NCI-H1417 treated with DMSO at 0.1 percent for 48 hours (cell line): ENCODE measurements at places on chromosomes 13 and 19.

DNA sequence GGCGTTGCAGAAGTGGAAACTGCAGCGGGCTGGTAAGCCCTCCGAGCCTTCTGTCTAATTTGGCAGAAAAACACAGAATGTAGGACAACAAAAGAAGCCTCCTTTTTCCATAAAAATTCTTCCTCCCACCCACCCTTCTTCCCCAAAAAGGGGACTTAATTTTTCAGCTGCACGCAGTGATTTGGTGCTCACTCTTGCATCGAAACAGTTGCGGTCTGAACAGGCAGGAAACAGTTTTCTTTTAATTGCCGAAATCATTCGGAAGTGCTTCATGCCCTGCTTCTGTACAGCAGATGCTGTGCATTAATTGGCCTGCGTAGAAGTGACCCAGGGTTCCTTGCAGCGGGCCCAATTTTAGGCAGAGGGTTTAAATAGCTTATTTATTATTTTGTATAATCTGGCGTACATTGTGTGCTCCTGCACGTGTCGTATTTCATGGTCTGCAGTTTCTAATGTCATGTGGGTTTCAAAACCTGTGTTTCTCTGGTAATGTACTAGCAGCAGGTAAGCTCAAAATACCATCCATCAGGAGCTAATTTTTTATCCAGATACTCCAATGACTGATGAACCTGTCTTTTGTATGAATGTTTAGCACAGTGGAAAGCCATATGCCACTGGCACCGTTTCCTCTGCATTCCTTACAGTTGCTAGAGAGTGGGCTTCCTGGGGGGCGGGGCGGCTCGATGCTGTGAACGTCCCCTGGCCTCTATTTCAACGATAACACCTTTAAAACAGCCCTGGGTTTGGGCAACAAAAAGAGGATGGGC, 66.6 kb downstream of the GGACT start:
- no peak for DNase-seq

DNA sequence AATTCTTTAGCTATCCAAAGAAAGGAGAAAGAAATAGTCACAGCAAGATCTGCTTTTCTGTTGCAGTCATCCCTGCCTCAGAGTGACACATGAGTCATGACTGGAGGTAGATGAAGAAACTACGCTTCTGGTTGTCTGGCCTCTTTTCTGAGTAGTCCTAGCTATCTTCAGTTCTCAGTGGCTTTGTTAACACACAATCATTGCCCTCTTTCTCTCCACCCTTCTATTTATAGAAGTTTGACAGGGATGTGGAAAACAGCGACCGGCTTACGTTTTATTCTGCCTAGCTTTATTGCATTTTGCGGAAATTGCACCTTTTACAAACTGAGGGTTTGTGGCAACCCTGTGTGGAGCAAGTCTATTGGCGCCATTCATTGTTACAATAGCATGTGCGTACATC, 26.7 kb downstream of the SPATA13 start:
- no peak for DNase-seq

GRCh38 chr13:52868190-52868589, 19.8 kb upstream of the PCDH8 start:
- no peak for DNase-seq

- no peak for DNase-seq
Observed at GRCh38 chr19:4579389-4579788, 19.9 kb upstream of the SEMA6B start.

- DNase-seq: no peak
Observed at GRCh38 chr13:87234981-87235380, 436.2 kb upstream of the SLITRK5 start.

GRCh38 chr13:24148414-24149235, 11.9 kb upstream of the SPATA13 start:
- no peak for DNase-seq

- no peak for DNase-seq
Observed at GRCh38 chr13:98461486-98462240, 115.2 kb downstream of the STK24 start.

DNA sequence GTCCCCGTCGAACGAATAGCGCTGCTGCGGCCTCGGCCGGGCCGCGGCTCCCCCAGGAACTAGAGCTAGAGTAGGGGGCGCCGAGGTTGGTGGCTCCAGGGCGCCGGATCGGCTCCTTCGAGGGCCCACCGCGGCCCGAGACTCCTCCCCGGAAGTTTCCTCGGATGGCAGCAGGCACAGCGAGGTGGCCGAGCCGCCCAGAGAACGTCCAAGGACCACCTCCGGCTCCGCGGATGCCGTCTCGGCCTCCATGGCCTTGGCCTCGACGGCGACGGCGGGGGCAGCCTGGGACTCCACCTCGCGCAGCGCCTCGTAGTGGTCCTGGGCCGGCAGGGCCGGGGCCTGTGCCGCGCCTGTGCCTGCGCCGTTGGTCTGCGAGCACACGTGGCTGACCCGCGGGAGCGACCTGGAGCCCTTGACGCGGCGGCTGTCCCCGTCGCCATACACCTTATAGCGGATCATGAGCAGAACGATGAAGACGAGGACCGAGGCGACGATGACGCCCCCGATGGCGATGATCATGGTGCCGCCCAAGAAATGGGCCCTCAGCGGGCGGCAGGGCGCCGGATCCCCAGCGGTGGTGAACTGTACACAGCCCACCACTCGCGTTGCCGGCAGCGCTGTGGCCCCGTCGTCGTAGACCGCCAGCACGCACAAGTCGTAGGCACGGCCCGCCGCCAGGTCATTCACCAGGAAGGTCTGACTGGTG, 11.8 kb downstream of the IFNL1 start:
- DNase-seq: no peak

GRCh38 chr13:79686441-79686840, 205.5 kb downstream of the NDFIP2 start:
- no peak for DNase-seq

GRCh38 chr19:50705422-50706019, 14.1 kb downstream of the SHANK1 start:
- DNase-seq: no peak

DNA sequence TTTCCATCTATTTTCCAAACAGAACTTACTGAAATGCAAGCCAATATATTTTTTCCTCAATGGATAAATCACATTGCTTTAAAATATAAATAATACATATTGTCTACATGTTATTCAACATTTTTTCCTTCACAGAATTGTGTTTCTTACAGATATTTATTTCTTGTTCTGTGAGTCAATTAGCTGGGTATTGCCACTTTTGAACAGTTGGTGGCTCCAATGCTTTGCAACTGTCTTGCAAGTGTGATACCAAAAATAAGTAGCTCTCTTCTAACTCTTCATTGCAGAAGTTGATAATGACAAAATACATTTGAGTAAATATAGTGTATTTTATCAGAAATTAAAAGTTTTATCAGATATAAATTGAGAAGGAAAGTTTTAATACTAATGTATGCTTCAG, 17.1 kb upstream of the GPC5 start:
- no peak for DNase-seq

- no peak for DNase-seq
Observed at GRCh38 chr19:17418710-17419109, 1.1 kb upstream of the MVB12A start.

DNA sequence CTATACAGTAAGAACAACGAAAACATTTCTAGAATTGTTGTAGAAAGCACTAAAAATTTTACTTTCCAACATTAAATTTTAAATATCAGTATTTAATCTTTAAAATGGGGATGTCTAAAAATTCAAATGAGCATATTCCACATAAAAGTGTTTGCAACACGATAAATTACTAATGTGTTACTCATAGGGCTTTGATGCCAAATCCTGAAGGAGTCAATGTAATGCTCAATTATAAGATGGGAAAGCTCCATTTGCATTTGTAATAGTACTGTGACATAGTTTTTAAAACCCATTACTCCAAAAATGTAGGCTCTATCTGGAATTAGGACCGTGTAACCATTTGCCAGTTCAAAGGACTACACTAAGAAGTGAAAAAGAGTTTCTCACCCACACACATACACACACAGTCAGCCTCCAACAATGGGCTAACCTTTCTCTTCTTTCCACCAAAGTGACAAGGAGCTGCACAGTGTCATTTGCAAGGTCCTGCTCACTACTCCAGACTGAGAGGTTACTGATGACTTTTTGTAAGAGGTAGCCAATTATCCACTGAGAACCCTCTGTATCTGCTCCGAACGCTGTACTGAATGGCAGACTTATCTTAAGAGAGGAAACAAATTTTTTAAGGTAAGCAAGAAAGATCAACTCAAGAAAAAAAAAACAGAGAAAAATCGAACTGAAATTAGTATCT, 26.1 kb upstream of the EEF1AKMT1 start:
- no peak for DNase-seq

GRCh38 chr13:89401264-89401675, 1730.1 kb downstream of the SLITRK5 start:
- DNase-seq: no peak

- no peak for DNase-seq
Observed at GRCh38 chr19:9037400-9038062, 27.3 kb upstream of the MUC16 start.

- no peak for DNase-seq
Observed at GRCh38 chr13:30125422-30126073, 181.8 kb downstream of the KATNAL1 start.

- DNase-seq: no peak
Observed at GRCh38 chr13:35891507-35892441, 239.4 kb downstream of the DCLK1 start.

DNA sequence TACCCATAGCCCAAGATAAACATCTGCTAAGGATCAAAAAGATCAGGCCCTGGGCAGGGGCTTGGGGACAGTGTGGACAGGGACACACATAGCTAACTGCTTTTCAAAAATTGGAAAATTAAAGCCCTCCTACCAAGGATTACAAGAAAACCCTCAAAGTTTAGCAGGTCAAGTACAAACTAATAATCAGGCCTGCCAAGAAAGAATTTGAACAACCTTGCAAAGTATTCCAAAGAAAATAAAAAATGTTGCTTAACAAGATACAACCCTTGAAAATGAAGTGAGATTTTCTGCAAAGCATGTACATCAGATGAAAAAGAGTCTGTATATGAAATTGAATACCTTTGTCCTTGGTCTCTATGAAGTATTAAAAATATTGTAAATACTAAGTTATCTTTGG, 67.3 kb downstream of the KLF12 start:
- DNase-seq: no peak

GRCh38 chr13:106540613-106541012, 5.2 kb upstream of the EFNB2 start:
- no peak for DNase-seq

DNA sequence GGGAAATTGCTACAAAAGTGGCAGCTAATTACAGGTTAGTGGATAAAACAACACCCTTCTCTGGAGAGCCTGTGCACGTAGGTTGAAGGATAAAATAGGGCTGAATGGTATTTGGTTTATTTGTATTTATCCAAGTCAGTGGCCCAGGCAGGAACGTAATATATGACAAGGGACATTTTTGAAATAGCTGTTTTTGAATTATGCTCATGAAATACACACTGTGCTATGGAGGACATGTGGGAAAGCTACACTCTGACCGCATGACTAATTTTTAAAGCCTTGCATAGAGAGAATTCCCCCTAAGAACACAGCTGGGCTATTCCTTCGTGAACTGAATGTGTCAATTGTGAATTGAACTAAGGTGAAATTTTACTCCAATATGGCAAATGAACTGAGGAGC, 292.1 kb upstream of the MAB21L1 start:
- no peak for DNase-seq

DNA sequence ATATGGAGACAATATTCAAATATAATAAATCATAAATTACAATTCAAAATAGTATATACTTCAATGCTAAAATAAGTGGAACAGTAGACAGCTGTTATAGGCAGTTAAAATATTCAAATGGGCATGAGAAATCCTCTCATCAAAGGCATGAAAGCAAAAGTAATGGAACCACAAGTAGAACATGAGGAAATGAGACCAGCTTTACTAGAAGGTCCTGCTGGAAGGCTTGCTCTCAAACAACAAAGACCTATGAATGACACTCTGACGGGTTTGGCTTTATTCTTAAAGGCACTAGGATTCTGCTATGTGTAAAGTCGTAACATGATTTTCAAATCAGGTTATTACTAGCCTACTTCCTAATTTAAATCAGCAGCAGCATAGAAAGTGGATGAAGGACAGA, 148.1 kb downstream of the VWA8 start:
- DNase-seq: no peak

- DNase-seq: no peak
Observed at GRCh38 chr19:48473161-48473966, 4.2 kb downstream of the CYTH2 start.

- DNase-seq: no peak
Observed at GRCh38 chr19:13042443-13043130, 47.3 kb downstream of the NFIX start.

DNA sequence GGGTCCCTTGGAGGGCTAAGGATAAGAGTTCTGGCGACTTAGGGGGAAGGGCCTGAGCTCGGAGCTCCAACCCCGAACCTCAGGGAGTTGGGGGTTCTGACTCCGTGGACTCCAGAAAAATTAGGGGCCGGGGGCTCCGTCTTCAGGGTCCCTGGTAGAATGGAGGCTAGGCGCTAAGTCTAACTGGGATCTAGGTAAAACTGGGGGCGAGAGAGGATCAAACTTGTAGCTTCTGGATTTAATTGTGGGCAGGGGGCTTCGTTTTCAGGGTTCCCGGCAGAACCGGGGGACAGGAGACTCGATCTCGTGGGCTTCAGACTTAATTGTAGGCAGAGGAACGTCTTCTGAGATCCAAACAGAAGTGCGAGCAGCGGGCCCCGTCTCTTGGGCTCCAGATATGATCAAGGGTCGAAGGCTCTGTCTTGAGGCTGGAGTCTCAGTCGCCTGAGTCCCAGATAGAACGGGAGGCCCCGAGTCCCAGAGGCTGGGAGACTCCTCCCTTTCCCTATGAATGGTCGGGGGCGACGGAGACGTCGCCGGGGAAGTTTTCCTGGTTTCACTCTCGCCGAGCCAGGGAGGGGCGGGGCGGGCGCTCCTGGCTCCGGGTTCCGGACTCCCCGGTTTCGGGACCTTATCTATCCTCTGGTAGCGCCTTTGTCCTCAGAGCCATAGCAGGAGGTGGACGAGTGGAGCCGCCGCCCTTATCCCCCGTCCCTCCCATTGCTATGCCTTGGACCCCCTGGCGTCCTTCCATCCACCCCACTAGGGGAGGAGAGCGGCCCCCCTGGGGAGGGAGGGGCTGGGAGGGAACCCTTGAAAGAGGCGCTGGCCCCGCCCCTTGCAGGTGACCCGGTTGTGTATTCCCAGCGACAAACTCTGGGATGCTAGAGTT, 1.3 kb downstream of the NECTIN2 start:
- DNase-seq: no peak

GRCh38 chr13:113159701-113160100, 1.3 kb downstream of the PROZ start:
- no peak for DNase-seq

DNA sequence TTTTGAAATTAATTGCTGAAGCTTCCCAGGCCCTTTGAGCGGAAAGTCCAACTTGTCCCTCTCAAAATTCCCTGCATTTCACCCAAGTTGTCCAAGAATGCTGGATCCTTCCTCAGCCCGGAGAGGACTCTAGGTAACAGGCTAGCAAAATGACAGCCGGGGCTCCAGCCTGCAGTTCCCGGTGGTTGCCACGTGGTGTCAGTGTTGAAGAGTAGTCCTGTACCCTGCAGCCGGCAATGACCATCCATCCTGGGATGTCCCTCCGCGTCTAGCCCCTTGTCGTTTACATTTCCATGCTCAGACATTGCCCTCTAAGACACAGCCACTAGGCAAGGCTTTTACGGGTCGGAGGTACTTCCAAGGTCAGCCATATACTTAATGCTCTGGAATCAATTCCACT, 31.4 kb upstream of the MTIF3 start:
- no peak for DNase-seq
